Occipital lobe (tissue), 3 donors: ENCODE measurements at places on chromosomes 13 and 19.

GRCh38 chr13:31067416-31068118 lies 94.1 kb downstream of the HSPH1 start:
- DNase-seq = peak; percentile 16

- no peak for DNase-seq
These were observed at the start of gene SHANK1 for GRCh38 chr19:50719566-50719965. Gene SHANK1 (minus strand): TSS chr19:50719802. CDS start chr19:50716919, 2,883 bp downstream.

DNA sequence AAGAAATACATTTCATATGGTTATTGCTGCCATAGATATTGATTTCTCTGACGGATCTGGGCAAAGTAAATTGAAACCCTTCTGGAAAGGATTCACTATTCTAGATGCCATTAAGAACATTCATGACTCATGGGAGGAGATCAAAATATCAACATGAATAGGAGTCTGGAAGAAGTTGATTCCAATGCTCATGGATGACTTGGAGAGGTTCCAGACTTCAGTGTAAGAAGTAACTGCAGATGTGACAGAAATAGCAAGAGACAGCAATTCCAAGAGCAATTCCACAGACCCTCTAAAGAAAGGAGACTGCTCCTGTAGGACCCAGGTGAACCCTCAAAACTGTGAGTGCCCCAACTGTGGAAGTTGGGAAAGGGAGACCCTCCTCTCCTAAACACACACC lies 30.9 kb upstream of the KCTD12 start:
- no peak for DNase-seq

GRCh38 chr13:98707281-98707999 lies 45.0 kb downstream of the SLC15A1 start:
- DNase-seq = no peak

GRCh38 chr13:49629947-49630346 lies 1.6 kb downstream of the ARL11 start:
- DNase-seq = no peak

GRCh38 chr19:23474172-23474571 lies 78.9 kb upstream of the ZNF91 start:
- no peak for DNase-seq

DNA sequence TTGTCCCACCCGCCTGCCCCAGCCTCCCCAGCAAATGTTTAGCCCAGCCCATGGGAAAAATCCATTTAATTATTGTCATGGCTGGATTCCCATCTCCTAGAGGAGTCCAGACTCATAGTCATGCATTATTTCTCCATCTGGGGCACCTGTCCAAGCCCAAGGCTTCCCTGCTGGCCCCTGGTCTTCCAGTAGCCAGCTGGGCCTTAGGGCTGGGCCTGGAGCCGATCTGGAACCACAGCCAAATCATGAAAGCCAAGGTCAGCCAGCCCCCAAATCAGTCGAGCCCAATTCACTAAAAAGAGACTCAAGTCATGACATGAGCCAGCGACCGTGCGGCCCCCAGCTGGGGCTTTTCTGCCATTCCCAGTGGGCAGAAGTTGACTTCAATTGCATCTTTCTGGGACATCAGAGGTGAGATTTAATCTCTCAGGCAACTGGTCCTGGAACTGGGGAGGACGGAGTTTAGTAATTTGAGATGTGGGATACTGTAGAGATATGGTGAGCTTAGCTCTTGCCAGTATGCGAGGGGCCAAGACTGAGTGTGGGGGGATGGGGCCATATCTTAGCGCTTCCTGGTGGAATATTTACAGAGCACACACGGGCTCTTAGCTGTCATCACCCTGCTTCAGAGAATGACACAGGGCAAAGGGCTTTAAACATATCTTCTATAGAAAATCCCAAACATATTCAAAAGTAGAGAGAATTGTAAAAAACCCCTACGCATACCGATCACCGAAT lies 9.4 kb upstream of the PGLYRP2 start:
- no peak for DNase-seq

- peak; percentile 30 for DNase-seq
These were observed 6.9 kb upstream of the AP1M2 start for GRCh38 chr19:10593820-10594637.

DNA sequence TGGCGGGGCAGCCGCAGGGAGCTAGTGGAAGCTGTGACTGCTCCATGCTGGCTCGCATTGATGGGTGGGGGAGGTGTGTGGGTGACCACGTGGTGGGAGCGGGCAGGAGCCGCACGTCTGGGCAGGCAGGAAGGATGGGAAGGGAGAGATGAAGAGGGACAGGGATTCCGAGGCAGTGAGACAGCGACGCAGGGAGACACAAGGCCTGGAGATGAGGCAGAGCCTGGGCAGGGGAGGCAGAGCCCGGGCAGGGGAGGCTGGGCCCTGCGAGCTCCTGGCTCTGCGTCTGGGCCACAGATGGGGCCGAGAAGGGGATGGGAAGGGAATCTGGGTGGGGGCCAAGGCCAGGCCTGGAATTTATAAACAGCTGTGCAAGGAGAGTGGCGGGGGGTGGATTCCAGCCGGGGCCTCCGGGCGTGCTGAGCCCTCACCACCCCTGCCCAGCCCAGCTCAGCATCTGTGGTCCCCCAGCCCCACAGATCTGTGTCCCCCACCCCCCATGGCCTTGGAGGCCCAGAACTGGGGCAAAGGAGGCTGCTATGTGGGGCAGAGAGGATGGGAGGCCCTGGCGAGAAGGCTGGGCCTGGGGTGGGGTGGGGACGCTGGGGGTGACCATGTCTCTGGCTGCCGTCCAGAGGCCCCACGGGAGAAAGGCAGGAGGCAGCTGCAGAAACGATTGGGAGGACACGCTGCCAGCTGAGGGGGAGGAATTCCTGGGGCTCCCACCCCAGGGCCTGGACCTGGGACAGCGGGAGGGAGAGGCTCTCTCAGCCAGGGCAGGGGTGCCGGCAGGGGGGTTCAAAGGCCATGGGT lies 6.0 kb downstream of the EHD2 start:
- DNase-seq = peak; percentile 58
